ENCODE measurements at places on chromosomes 7 and 10. TPM values are rescaled to one million over a fixed set of nuclear protein-coding genes. Genes with fewer than 3 reads are reported as not detected.

DNA sequence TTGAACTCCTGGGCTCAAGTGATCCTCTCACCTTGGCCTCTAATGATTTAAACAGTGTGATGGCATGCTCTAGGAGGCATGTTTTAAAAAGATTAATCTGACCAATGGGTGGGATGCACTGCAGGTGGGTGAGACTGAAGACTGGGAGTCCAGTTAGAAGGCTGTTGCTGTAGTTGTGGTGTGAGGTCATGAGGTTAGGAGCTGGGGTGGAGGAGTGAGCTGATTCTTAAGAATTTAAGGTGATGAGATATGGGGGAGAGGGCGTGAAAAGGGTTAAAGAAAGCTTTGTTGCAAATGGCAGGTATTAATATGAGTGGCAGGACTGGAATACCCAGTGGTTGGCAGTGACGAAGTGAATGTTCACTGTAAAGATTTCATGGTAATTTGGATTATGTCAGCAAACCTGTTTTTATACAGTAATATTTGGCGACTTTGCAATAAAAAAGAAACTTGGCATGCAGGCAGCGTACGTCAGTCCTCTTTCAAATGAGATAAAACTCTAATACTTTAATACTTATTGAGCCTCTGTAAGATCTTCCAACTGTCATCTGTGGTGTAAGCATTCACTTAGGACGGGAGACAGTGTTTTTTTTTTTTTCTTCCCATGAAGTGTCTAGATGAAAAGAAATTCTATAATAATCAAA, 72.8 kb upstream of the MTPN start:
- DNase-seq = no peak

The SP8 gene
- total RNA-seq = not detected

- no peak for DNase-seq
Observed at GRCh38 chr10:122293961-122294380, 22.9 kb downstream of the BTBD16 start.

DNA sequence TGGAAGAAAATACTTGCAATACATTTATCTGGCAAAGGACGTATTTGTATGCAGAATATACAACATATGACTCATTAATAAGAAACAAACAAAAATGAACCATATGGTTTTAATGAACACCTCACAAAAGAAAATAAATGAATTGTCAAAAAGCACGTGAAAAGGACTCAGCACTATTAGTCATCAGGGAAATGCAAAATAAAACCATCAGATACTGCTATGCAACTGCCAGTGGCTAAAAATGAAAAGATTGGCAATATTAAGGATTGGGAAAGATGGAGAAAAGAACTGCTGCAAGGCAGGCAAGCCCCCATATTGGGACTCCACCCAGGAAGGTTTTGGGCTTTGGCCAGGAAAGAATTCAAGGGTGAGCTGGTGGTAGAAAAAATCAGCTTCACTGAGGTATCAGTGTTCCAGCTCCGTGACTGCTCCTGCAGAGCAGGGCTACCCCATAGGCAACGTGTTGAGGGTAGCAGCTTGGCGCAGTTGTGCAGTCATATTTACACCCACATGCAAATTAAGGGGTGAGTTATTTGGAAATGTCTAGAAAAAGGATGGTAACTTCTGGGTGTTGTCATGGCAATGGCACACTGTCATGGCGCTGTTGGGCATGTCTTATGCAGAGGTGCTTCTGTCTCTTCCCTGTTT, 72.7 kb downstream of the CUBN start:
- no peak for DNase-seq

GRCh38 chr7:126608339-126608776, 644.4 kb downstream of the GRM8 start:
- DNase-seq = no peak

DNA sequence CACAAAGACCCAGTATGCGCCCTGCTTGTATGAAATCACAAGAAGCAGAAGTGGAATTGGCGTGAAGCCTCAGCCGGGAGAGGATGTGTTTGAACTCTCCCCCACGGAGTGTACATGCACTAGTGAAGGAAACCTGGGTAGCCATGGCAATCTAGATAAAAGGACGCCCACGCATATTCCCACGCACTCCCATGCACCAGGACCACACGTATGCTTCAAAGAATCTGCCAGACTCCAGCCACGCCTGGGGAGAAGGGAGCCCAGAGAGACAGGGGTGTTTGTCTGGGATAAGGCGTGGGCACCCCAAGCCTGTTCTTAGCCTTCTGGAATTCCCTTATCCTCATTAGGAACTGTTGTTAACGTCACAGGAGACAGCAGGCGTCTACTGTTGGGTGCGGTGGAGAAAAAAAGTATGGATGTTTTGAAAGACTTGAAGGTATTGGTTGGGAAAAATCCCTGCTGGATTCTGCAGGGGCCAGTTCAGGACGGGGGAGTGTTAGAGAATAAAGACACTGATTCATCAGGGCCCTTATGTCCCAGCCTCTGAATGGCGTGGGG, 28.9 kb upstream of the ECHDC3 start:
- DNase-seq = no peak

The LIPM gene
- total RNA-seq = not detected

The ZNF786 gene
- total RNA-seq = 8.0 TPM

DNA sequence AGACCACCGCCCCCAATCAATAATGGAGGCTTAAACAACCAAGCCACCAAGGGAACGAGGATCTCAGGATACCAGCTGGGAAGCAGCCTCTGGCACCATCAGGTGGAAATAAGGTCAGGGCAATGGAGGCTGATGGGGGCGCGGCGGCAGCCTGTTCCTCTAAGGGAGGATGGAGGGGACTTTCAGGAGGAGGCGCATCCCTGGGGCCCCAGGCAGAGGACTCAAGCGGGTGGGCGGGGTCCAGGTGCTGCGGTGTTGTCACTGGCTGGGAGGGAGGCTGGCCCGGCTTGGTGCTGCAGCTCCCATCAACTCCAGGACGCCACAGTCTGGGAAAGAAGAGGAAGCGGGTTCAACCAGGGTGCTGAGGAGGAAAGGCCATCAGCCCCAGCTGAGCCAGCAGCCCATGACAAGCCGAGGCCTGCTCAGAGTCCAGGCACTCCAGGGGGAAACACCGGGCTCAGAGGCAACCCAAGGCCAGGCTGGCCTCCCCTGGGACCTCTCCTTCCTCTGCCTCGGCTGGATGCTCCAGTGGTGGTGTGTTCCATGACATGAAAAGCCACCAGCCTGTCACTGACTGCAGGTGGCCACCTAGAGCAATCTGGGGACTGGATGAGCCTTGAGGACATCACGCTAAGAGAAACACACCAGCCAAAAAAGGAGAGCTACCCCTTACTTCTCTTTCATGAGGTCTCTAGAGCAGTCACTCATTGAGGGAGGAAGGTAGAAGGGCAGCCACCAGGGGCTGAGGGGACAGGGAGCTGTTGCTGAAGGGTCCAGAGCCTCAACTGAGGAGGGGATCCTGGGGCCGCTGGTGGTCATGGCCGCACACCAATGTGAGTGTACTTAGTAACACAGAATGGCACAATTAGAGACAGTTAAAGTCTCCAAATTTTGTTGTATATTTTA, 4.6 kb downstream of the GIGYF1 start:
- DNase-seq = no peak

DNA sequence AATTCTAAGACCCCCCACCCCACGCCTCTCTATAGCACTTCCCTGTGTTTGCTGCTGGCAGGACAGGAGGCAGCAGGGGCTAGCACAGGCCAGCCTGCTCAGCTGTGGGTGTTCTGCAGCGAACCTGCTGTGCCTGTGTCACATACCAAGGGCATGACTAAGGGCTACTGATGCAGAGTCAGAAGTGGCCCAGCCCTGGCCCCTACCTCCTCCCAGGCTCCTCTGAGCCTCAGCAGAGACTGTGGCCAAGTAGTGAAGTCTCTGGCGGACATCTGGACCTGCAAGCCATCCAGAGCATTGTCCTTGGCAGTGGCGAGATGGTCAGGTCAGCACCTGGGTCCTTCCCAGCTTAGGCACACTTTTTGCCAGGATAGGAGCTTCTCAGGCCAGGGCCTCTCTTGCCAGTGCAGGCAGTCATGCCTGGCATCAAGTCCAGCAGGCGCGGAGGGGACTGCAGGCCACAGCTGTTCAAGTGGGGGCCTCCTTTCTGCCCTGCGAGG, 116.3 kb upstream of the RET start:
- no peak for DNase-seq

The PYROXD2 gene
- total RNA-seq = 16.4 TPM

DNA sequence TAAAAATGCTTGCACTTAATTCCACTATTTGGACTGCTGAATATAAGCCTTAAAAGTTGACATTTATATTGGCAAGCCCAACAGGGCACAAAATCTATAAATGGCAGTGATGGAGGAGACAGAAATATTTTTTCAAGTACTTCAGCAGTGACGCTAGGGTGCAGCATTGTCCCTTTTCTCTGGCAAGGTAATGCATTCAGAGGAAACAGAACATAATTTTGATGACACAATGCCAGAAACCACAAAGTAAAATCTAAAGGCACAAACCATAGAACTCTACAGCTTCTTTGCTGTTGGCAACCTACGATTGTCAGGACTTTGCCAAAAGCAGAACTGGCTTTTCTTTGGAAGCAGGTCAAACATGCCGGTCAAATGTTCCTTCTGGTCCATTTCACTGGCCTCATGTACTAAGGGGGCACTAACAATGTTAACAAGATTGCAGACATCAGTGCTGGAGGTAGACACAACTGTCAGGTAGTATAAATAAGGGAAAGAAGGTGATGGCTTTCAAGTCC, 30.9 kb upstream of the FAM133B start:
- DNase-seq = peak; percentile 71

DNA sequence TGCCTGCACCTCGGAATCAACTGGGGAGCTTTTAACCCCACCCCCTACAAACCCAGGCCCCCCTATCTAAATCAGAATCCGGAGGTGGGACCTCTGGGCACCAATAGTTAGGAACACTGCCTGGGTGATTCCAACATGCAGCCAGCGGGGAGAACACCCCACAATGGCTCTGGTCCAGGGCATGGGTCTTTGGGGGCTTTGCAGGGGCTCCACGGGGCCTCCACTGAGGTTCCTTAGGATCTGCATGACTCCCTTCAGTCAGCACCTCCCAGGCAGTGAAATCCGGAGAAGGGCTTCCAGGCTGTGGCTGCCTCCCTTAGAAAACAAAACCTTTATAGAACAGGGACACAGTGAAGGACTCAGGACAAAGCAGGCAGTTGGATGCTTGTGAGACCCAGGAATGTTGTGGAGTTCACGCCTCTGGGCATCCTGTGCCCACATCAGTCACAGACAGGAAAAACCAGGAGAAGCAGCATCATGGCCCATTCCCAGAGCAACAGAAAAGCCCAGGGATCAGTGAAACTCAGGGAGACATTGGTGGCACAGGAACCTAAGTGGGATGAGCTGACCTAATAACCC, 16.5 kb upstream of the AOC1 start:
- no peak for DNase-seq

DNA sequence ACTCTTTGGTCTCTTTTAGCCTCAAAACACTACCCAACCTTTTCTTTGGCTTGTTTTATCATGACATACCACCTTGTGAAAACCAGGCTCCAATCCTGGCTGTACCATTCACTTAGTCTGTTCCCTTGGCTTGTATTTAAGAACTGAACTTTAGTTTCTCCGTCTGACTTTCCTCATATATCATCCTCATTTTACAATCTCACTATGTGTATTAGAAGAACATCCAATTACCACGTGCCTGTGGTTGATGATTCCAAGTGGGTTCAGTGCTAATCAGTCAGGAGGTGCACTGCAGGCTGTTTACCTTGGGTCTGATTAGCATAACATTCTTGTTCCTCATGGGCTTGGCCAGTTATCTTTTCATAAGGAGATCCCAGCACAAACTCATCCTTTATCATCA, 144.8 kb upstream of the KLF14 start:
- no peak for DNase-seq

The MOGAT3 gene
- total RNA-seq = not detected

The TUBAL3 gene
- total RNA-seq = not detected

DNA sequence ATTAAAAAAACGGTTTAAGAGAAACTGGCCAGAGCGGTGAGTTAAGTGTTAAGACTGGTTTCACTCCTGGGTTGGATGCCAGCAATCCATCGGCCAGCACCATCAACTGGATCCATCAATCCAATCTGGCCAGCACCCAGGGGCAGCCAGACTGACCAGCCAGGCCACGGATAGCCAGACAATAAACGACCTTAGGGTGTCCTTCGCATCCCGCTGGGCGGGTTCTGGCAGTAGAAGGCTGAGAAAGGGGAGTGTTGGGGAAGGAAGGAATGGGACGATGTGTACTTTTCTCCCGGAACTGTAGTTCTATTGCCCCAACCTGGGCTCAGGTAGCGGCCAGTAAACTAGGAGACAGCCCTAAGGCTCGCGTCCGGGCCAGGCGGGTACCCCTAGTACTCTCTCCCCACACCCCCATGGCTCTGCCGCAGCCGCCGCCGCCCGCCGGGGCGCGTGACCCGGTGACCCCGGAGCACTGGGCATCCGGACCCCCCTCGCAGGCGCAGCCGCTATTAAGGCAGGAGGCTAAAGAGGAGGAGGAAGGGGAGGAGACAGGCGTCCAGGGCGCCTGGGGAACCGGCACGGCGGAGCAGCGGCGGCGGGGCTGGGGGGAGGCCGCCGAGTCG, at the start of gene CASD1:
CASD1 (plus strand) TSS at position 546 of the 623 bp plus-strand sequence. CDS start 276 bp downstream, outside the sequence.
- peak; percentile 64 for DNase-seq

DNA sequence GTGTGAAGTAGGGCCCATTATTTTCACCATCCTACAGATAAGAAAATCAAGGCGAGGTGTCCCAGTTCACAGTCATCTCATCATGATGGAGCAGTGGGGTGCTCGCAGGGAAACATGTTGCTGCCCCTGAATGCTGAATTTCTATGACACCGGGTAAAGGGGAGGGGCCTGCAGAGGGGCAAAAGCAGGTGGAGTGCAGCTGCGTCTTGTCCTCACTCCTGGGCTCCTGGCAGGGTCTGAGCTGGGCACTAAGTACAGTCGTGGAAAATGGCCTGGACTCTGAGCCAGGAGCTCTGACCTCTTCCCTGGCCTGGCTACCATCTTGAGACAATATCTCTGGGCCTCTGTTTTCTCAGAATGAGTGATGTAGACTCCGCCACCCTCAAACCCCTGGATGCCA, 253.1 kb upstream of the PITRM1 start:
- no peak for DNase-seq

The AMPH gene
- not detected for total RNA-seq

GRCh38 chr10:77248104-77248790, 389.4 kb downstream of the KCNMA1 start:
- DNase-seq = no peak
